ENCODE measurements at places on chromosomes 5 and 9.
A peak's percentile ranks its signal among the peaks of the same experiment; 100 is the strongest.

DNA sequence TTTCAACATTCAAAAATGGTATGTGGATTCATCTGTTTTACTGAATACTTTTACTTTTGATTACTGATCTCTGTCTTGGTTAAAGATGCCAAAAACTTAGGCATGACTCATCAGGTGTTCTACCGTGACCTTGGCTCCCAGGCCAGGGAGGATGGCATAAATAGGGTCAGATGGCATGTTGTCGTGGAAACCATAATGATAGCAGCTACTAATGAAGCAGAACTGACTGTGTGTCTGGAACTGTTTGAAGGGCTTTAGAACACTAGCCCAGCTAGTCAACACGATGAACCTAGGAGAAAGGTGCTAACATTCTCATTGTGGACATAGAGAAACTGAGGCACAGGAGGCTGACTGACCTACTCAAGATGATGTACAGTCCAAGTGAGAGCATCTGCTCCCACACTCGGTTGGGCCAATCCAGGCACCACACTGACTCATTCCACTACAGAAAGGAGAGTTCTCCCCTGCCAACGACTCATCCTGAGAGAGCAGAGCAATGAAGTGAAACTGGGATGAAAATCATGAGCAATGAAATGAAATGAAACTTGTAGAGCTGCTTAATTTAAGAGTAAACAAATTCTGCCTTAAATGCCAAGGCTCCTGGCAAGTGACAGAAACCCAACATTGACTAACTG is 116.0 kb downstream of the TENT4A start:
- no peak for DNase-seq

DNA sequence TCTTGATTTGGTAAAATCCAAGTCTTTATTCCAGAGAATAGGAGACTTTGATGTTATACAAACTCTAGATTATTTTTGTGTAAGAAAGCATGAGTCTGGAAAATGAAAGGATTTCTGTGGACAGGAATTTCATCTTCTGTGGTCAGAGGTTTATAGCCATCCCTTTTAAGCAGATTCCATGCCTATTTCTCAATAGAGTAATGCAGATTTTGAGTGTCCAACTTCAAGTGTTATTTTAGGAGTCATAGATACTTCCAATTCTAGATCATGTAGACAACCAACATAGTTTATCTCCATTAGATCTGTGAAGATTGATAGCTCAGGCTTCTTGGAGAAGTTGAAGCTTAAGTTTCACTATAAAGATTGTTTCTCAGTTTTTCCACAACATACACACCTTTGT is 379.7 kb downstream of the PSAT1 start:
- DNase-seq, result no peak

GRCh38 chr9:137278721-137279711 is 1.5 kb downstream of the TOR4A start:
- DNase-seq, result peak; percentile 47

DNA sequence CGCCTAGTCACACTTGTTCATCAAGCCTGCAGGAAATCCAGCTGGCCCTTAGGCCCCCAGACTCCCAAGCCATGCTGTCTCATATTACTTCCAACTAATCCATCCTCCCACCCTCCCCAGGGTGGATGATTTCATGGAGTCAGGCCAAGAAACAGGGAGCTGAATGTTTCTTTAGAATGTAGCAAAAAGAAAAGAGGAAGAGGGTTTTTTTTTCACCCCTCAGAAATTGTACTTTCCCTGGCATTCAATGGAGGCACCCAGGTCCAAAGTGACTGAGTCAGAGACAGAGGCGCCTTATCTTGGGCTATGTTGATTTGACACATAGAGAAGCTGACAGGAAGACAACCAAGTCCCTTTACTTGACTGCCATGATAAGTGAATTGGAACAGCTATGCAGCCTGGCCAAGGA is 260.2 kb upstream of the NR4A3 start:
- no peak for DNase-seq

GRCh38 chr9:134227451-134228411 is 63.4 kb upstream of the RNU6ATAC start:
- DNase-seq, result no peak

DNA sequence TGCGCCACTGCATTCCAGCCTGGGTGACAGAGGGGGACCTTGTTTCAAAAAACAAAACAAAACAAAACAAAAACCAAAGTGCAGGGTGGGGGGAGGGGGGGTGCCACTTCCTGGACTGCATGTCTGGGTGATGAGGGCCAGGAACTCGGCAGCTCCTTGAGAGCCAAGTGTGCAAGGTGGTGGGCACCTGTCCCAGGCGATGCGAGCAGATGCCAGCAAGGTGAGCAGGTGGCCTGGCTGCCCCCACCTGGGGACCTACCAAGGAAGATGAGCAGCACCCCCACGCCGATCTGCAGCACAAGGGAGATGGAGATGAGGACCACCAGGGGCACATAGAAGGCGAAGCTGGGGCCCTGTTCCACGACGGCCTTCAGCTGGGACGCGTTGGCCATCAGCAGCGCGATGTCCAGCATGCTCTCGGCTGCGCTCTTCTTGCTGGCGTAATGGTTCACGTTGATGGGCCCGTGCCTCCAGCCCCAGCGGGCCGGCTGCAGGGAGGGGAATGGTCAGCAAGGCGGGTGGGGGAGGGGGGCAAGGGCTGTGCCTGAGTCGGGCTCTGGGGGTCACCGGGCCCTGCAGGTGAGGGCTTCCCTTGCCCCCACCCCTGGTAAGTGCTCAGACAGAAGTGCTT is 7.8 kb downstream of the NINJ1 start:
- peak; percentile 49 for DNase-seq

GRCh38 chr5:531101-531748 is 7.0 kb upstream of the SLC9A3 start:
- no peak for DNase-seq

GRCh38 chr9:17987189-17987588 is 408.3 kb downstream of the SH3GL2 start:
- no peak for DNase-seq

GRCh38 chr5:159444441-159445082 is 114.3 kb upstream of the IL12B start:
- no peak for DNase-seq

DNA sequence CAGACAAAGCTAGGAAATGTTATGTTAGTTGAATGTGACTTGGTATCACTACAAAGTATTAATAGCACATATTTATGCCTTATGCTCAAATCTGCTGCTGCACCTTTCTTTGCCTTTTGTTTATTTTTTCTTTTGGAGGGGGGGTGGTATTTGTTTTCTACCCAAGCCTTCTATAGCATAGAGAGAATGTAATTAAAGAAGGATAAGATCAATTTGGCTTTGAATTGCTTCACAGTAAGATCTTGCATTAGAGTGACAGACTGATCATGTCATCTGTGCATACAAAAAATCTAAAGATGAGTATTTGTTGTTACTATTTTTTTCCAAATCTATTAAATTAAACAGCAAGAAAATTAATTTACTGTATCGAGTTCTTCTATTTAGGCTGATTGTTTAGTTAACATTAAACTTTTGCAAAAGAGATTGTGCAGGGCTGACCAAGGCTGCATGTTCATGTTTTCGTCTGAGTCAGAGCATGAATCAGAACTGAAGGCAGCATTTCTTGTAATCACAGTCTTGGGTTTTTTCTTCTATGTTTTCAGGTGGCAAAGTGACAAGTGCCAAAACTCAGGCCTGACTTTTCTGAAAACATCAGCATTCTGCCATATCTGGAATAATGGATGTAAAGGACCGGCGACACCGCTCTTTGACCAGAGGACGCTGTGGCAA is 1007.1 kb upstream of the WWC1 start:
- DNase-seq, result no peak

- peak; percentile 82 for DNase-seq
Observed at GRCh38 chr5:140632366-140633020, 482 bp downstream of the CD14 start.

- no peak for DNase-seq
Observed at GRCh38 chr5:120405286-120405864, 58.7 kb upstream of the PRR16 start.

- DNase-seq, result no peak
Observed at GRCh38 chr5:41102341-41102740, 31.2 kb upstream of the MROH2B start.

GRCh38 chr5:68479524-68479923 is 264.0 kb downstream of the PIK3R1 start:
- DNase-seq, result no peak

- no peak for DNase-seq
Observed at GRCh38 chr5:148799737-148800527, 26.5 kb upstream of the ADRB2 start.

DNA sequence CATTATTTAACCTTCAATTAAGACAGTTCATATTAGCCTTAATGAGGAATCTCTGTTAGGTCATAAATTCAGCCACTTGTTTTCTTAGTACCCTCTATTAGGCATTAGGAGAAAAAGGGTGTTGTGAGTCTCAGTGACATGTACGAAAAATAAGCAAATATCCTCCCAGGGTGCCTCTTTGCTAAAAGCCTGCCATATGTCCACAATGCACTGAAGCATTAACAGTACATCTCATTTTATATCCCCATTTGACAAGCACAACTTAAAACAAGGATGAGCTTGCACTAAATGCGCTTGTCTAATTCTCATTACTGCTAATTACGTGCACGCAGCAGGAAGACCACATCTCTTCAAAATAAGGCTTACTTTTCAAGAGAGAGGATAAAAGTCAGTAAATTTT is 48.4 kb upstream of the SRFBP1 start:
- no peak for DNase-seq

DNA sequence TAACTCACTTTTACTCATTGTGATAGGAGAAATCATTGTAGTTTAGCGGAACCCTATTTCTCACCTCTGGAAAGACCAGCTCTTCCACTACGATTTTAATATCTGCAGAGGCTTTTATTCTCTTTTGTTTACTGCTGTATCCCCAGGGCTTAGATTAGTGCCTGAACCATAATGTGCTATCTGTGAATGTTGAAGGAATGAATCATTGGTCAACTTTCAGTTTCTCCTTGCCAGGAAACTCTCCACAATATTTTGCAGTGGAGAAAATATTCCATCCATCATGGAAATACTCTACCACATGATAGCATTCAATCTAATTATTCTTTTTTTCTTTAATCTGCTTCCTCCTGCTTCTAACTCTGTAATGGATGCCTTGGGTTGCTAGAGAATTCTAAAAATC is 263.5 kb upstream of the PTPRD start:
- DNase-seq, result no peak

GRCh38 chr9:115777610-115778009 is 376.0 kb upstream of the PAPPA start:
- DNase-seq, result no peak

GRCh38 chr9:78021697-78022096 is 9.9 kb downstream of the GNAQ start:
- DNase-seq, result no peak

GRCh38 chr5:124888622-124889485 is 142.4 kb upstream of the ZNF608 start:
- no peak for DNase-seq

DNA sequence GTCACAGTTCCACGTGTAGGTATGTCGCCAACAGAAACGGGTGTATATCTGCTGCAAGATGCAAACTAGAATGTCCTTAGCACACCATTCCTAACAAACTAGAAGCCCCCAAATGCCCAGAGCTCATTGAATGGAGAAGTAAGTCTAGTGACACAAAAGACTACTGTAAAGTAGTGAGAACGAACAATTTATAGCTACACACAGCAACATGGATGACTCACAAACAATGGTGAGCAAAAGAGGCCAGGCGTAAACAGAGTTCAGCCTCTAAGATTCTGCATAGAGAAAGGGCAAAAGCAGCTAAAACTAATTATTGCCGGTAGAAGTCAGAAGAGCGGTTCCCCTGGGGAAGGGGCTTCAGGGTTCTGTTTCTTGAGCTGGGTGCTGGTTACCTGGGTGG is 74.7 kb downstream of the AMBP start:
- no peak for DNase-seq

DNA sequence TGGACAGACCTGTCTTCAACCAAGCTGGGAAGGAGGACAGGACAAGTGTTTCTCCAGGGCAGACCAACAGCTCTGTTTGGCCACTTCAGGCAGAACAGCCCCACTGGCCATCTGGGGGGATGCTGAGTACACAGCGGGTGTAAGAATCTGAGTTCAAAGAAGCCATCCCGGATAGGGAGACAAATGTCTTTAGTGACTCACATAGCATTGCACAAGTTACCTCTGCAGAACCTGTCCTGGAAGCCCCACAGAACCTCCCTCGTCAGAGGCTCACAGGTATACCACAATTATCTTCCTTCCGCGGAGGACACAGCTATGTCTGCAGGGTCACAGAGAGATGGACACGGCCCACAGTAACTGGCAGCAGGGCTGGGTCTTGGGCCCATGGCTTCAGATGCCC is 2.0 kb downstream of the OR2V2 start:
- no peak for DNase-seq

DNA sequence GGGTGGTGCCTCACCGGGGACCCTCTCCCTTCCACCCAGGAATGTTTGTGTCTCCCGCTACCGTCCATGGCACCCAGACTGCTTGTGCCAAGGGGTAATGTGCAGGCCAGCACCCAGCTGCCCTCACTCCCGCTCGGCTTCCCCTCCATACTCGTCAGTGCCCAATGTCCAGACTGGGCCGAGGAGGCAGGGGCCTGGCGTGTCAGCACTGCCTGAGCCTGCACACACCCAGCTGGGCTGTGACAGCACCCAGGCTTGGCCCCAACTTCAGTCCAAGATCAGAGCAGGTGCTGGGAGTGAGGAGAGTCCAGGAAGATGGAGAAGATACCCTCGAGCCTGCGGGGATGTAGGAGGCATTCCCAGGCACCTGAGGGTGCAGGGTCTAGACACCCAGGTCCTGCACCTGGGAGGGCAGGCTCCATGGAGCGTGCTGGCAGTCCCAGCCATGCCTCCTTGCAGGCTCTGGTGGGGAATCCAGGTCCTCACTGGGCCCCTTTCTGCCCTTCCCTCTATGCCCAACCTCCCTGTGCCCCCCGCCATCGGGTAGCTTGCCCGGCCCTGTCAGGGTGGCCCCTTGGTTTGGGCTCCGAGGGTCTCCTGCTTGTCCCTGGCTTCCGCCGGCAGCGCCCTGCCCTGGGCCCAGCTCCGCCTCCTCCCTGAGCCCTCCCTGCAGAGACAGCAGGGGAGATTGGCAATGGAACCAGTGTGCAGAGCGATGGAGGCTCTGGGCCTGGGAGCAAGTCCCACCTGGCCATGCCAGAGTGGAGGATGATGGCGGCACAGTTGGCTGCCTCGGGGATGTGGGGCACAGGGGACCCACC is 250.8 kb upstream of the EDIL3 start:
- DNase-seq, result no peak

GRCh38 chr5:177099422-177100093 is 12.8 kb downstream of the FGFR4 start:
- no peak for DNase-seq

DNA sequence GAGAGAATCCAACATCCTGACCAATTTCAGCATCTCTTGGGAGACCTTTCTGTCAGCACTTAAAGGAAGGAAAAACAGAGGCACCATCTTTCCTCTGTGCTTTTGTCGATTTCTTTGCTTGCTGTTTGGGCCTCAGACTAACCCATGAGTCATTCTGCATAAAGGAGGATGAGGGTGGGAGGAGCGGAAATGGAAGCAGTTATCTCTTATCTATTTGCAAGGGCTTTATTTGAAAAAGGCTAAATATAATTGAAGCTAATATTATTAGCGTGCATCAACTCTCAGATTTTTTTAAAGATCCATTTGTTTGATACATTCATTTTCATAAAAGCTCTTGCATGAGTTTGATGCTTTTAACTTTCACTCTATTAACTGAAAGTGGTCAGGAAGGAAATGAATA is 72.9 kb downstream of the ZNF622 start:
- no peak for DNase-seq

- DNase-seq, result no peak
Observed at GRCh38 chr5:11683666-11684065, 220.6 kb downstream of the CTNND2 start.

- DNase-seq, result no peak
Observed at GRCh38 chr5:38376404-38376803, 118.0 kb downstream of the EGFLAM start.

GRCh38 chr5:64612344-64612961 is 77.8 kb upstream of the SHISAL2B start:
- DNase-seq, result no peak
